Esophagus muscularis mucosa (tissue), 4 donors: ENCODE measurements at places on chromosomes 4 and X.

GRCh38 chrX:118579417-118579816, 83.8 kb downstream of the DOCK11 start:
- no peak overlapping the region for H3K4me3 ChIP-seq
- H3K27ac ChIP-seq: no peak overlapping the region
- no peak for DNase-seq
- H3K36me3 ChIP-seq: peaks cover under 1% of the 10 kb centered on the region

DNA sequence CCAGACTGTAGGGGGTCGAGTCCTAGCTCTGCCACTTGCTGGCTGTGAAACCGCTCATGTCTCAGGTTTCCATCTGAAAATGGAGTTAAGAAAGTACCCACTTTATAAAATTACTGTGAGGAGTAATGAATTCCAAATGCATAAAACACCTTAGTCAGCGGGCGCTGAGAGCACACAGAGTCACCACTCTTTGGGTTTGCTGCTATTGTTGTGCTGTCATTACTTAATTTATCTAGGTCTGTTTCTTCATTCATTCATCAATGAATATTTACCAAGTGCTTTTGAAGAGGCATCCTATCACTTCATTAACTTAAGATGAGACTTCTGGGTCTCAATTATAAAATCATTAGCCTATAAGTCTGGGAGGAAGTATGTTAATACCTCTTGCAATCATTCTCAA, 317.3 kb downstream of the FBXW7 start:
- H3K4me1 ChIP-seq: no peaks in the 10 kb centered on the region
- H3K36me3 ChIP-seq: no peaks in the 10 kb centered on the region
- no peak overlapping the region for H3K4me3 ChIP-seq
- H3K27me3 ChIP-seq: no peaks in the 10 kb centered on the region

- no peak for DNase-seq
- no peaks in the 10 kb centered on the region for H3K27me3 ChIP-seq
- H3K4me3 ChIP-seq: peak overlapping the region; percentile 39
Measured at GRCh38 chrX:66015900-66016689, 23.8 kb downstream of the VSIG4 start.

- no peak overlapping the region for H3K27ac ChIP-seq
- H3K4me3 ChIP-seq: no peak overlapping the region
- H3K36me3 ChIP-seq: no peaks in the 10 kb centered on the region
Measured at GRCh38 chrX:140762061-140762460, 52.5 kb downstream of the LINC00632 start.

DNA sequence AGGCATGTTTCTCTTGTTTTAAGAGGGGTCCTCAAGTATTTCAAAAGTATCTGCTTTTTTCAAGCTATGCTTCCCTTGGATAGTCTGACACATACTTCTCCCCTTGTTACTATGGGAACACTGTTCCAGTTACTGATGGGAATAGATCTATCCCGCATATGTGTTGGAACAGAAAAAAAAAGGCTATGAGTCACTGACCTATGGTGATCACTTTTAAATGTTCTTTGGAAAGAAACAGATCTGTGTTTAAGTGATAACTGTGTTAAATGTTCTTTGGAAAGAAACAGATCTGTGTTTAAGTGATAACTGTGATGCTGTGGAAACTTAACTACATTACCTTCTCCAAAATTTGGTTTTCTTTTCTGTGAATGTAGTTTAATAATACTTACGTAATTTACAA, 303.2 kb downstream of the TEX13C start:
- no peaks in the 10 kb centered on the region for H3K27me3 ChIP-seq
- H3K36me3 ChIP-seq: no peaks in the 10 kb centered on the region
- H3K4me1 ChIP-seq: no peaks in the 10 kb centered on the region

- H3K36me3 ChIP-seq: no peaks in the 10 kb centered on the region
- peaks cover 31% of the 10 kb centered on the region for H3K4me1 ChIP-seq
- no peaks in the 10 kb centered on the region for H3K27me3 ChIP-seq
- peak overlapping the region; percentile 71 for H3K4me3 ChIP-seq
- DNase-seq: no peak
Measured at GRCh38 chr4:109559625-109559982, 442 bp upstream of the MCUB start.

- DNase-seq: no peak
- H3K27ac ChIP-seq: no peak overlapping the region
- no peaks in the 10 kb centered on the region for H3K4me1 ChIP-seq
- H3K4me3 ChIP-seq: no peak overlapping the region
- H3K27me3 ChIP-seq: no peaks in the 10 kb centered on the region
- H3K36me3 ChIP-seq: no peaks in the 10 kb centered on the region
Measured at GRCh38 chrX:44244008-44244407, 99.5 kb downstream of the EFHC2 start.

GRCh38 chr4:35725131-35725530, 519.2 kb downstream of the ARAP2 start:
- no peak for DNase-seq
- H3K4me3 ChIP-seq: no peak overlapping the region
- no peaks in the 10 kb centered on the region for H3K4me1 ChIP-seq
- no peaks in the 10 kb centered on the region for H3K36me3 ChIP-seq

GRCh38 chr4:1777822-1778641, 15.1 kb upstream of the FGFR3 start:
- H3K4me1 ChIP-seq: no peaks in the 10 kb centered on the region
- DNase-seq: no peak
- H3K27me3 ChIP-seq: no peaks in the 10 kb centered on the region
- H3K27ac ChIP-seq: no peak overlapping the region
- no peaks in the 10 kb centered on the region for H3K36me3 ChIP-seq
- no peak overlapping the region for H3K4me3 ChIP-seq

- H3K27me3 ChIP-seq: no peaks in the 10 kb centered on the region
- no peak overlapping the region for H3K27ac ChIP-seq
- no peak overlapping the region for H3K4me3 ChIP-seq
Measured at GRCh38 chr4:73682508-73682907, 57.9 kb upstream of the CXCL8 start.

DNA sequence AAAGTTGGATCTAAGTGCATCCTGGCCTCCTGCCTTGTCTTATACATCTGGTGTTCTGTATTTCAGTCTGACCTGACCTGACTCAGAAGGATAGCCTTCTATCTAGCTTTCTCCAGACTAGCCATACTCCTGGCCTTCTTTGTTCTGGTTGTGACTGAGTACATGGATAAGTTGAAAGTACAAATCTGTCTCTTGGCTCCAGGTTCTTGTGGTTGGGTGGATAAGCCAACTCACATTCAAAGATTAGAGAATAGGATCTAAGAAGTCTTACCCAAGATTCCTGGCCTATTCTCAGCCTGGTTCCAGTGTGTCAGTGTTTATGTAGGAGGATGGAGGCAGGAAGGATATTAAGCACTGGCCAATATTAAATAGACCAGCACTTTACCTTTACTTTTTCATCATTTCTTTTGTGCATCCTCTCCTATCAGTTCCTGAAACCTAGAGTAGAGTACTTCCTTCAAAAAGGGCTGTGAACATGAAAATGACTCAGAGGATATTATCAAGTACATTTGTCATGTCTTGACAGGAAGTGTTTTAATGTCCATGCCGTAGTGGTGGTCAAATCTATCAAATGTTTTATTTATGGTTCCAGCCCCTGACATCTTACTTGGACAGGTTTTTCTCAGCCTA, 123.5 kb downstream of the IL15 start:
- H3K27me3 ChIP-seq: no peaks in the 10 kb centered on the region
- no peak overlapping the region for H3K27ac ChIP-seq
- no peaks in the 10 kb centered on the region for H3K4me1 ChIP-seq
- H3K4me3 ChIP-seq: no peak overlapping the region
- no peaks in the 10 kb centered on the region for H3K36me3 ChIP-seq

GRCh38 chr4:14379183-14379582, 623.1 kb upstream of the CPEB2 start:
- H3K4me3 ChIP-seq: no peak overlapping the region
- no peaks in the 10 kb centered on the region for H3K27me3 ChIP-seq
- DNase-seq: no peak

DNA sequence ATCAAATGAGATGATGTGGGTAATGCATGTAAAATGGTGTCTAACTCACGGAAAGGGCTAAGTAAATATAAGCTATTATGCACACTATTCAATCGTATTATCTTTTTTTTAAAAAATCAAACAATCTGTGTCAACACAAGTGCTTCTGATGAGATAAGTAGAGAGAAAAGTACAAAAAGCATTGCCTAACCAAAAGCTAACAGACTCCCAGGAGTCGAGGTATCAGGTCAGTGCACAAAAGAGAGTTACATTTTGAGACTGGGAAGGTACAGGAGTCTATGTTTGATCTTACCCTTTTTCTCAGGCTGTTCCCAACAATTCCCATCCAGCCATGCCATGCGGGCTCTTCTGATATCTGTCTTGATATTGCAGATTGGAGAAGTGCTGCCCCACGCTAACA, 203.3 kb upstream of the ZIC3 start:
- H3K27me3 ChIP-seq: no peaks in the 10 kb centered on the region
- no peak for DNase-seq
- no peak overlapping the region for H3K27ac ChIP-seq
- no peaks in the 10 kb centered on the region for H3K4me1 ChIP-seq

DNA sequence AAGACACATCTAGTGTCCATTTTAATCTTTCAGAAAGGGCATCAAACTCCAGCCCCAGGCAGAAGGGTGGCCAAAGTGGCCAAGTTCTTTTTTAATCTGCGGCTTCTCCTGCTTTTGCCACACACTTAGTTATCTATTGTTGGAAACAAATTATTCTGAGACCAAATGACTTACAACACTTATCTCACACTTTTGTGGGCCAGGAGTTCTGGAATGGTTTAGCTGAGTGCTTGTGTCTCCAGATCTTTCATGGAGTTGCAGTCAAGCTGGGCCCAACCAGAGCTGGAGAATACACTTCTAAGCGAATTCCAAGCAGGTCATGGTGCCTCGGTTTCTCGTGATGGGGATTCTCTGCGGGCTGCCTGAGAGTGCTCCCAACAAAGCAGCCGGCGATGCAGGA, 4.0 kb downstream of the TXK start:
- no peaks in the 10 kb centered on the region for H3K27me3 ChIP-seq
- H3K36me3 ChIP-seq: no peaks in the 10 kb centered on the region
- no peak overlapping the region for H3K4me3 ChIP-seq
- DNase-seq: no peak
- no peak overlapping the region for H3K27ac ChIP-seq

- no peak for DNase-seq
- no peak overlapping the region for H3K4me3 ChIP-seq
- no peaks in the 10 kb centered on the region for H3K4me1 ChIP-seq
- no peaks in the 10 kb centered on the region for H3K36me3 ChIP-seq
Measured at GRCh38 chr4:48680848-48681568, 99.1 kb downstream of the FRYL start.

GRCh38 chr4:162485486-162485885, 321.7 kb upstream of the FSTL5 start:
- H3K36me3 ChIP-seq: no peaks in the 10 kb centered on the region
- no peak for DNase-seq
- H3K4me3 ChIP-seq: no peak overlapping the region
- H3K27ac ChIP-seq: no peak overlapping the region

GRCh38 chr4:8747467-8748235, 124.0 kb downstream of the HMX1 start:
- DNase-seq: no peak
- H3K36me3 ChIP-seq: no peaks in the 10 kb centered on the region
- no peak overlapping the region for H3K4me3 ChIP-seq
- H3K4me1 ChIP-seq: no peaks in the 10 kb centered on the region
- H3K27ac ChIP-seq: no peak overlapping the region

- no peak overlapping the region for H3K27ac ChIP-seq
- no peak for DNase-seq
- no peaks in the 10 kb centered on the region for H3K4me1 ChIP-seq
- H3K36me3 ChIP-seq: peaks cover 18% of the 10 kb centered on the region
- H3K4me3 ChIP-seq: no peak overlapping the region
Measured at GRCh38 chrX:149476513-149476912, 28.6 kb downstream of the IDS start.

DNA sequence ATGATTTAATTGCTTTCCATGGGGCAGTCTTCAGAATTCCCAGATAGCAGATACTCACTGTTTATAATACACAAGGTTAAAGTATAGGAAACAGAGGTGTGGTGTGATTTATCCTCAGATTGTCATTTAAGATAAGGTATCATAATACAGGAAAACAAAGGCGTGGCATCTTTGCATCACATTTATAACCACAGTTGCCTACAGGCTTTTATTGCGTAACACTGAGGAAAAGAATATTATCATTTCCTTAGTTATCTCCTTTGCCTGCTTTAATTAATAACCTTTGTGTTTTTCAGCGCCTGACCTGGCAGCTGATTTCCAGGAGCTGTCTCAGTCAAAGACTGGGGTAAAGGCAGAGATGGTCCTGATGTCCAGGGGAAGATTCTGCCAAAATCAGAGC, 68.8 kb downstream of the SSX7 start:
- no peaks in the 10 kb centered on the region for H3K36me3 ChIP-seq
- H3K27ac ChIP-seq: no peak overlapping the region
- DNase-seq: no peak
- H3K27me3 ChIP-seq: no peaks in the 10 kb centered on the region

DNA sequence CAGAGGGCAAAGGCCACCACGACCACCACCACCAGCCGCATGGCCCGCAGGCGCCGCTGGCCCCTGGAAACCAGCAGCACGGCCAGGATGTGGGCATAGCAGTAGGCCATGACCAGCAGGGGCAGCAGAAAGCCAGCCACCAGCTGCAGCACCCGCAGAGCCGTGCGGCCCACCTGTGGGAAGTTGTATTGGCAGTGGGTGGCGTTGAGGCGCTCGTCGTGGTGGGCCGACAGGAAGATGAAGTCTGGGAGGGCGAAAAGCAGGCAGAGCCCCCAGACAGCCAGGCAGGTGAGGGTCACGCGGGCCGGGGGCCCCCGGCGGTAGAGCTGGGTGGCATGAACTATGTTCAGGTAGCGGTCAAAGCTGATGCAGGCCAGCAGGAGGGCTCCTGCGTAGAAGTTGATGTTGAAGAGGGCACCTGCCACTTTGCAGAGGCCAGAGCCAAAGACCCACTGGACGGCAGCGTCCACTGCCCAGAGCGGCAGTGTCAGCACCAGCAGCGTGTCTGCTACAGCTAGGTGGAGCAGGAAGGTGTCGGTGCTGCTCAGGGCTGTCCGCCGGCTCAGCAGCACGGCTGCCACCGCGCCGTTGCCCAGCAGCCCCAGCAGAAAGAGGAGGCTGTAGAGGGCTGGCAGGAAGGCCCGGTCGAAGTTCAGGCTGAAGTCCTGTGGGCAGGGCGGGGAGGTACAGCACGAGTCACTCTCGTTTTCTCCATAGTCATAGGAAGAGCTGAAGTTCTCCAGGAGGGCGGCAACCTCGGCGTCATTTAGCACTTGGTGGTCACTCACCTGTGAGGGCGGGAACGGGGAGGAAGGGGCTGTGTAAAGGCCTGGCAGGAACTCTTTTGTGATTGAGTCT, 1.4 kb downstream of the CXCR3 start:
- H3K36me3 ChIP-seq: no peaks in the 10 kb centered on the region
- no peaks in the 10 kb centered on the region for H3K27me3 ChIP-seq
- peaks cover 3% of the 10 kb centered on the region for H3K4me1 ChIP-seq

- peaks cover 11% of the 10 kb centered on the region for H3K4me1 ChIP-seq
- no peaks in the 10 kb centered on the region for H3K27me3 ChIP-seq
- H3K4me3 ChIP-seq: no peak overlapping the region
- no peak for DNase-seq
- H3K27ac ChIP-seq: peak overlapping the region; percentile 19
Measured at GRCh38 chrX:136046295-136047015, 61.2 kb downstream of the SLC9A6 start.
